CD8-positive, alpha-beta memory T cell (primary cell): ENCODE measurements at places on chromosomes 16 and 17. TPM values are rescaled to one million over a fixed set of nuclear protein-coding genes. Genes with fewer than 3 reads are reported as not detected.

DNA sequence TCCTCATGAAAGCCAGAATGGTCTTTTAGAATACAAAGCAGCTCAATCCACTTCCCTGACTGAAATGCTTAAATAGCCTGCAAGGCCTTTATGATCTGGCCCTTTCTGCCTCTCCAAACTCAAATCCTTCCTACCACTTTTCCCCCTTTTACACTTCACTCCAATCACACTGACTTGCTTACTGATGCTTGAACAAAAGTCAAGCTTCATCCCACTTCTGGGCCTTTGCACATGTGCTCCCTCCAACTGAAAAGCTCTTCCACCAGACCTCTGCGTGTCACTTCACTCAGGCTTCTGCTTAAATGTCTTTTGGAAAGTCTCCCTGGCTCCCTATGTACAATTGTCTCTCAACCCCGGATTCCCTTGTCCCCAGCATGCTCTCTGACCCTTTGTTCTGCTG, 13.3 kb upstream of the TERB1 start:
- no peak for DNase-seq

- DNase-seq = no peak
These were observed 919.1 kb upstream of the EEF2KMT start for GRCh38 chr16:6016530-6017184.

GRCh38 chr16:85170066-85170491, 57.8 kb upstream of the CIBAR2 start:
- DNase-seq = peak; percentile 39

DNA sequence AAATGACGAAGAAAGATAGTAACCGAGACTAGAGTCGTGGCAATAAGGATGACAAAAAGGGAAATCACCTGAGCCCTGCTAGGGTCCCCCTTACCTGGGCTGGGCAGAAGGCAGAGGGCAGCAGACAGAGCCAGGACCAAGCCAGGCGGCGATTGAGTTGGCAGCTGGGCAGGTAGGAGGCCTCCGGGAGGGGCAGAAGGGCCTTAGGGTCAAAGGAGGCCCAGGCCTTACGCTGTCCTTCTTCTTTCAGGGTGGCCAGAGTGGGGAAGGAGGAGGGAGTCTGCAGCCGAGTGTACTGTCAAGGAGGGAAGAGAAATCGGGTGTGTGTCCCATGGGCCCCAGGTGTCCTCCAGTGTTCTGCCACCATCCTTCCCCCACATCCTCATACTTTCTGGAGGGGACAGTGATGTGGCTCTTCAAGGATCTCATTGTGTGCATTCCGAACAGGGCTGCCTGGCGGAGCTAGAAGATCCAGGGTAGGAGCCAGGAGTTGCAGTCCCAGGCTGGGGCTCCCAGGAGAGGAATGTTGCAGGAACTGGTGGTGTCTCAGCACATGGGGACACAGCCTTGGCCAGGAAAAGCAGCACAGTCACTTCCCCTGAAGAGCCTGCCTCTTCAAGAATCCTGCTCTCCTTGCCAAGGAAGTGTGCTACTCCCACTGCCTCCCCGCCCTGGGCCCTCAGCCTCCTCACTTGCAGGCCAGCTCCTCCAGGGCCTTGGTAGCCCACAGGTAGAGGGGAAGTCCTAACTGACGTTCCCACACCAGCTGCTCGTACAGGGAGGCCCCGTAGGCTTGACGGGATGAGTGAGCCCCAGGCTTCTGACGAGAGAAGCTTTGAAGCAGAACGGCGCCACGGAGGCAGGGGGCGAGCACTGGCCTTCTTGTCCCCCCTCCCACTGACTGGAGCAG, 13.2 kb downstream of the CTC1 start:
- DNase-seq = no peak

DNA sequence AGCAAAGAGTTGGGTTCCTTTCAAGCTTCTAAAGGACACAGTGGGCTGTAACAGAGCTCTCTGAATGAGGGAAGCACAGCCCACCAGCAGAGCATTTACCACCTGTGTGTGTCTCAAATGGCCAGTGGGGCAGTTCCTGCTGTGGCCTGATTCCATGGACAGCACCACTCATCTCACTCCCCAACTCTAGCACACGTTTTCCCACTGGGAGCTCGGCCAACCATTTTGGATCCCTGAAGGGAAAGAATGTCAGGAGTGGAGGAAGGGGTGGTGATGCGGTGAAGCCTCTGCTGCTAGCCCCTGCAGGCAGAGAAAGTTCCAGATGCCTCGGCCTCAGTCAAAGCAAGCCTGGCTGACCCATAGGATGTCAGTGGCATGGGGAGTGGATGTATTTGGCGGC, 86.6 kb downstream of the PLXDC1 start:
- no peak for DNase-seq

- DNase-seq = peak; percentile 71
These were observed 563 bp upstream of the ZKSCAN2 start for GRCh38 chr16:25257956-25258860.

- DNase-seq = no peak
These were observed 2.8 kb downstream of the VAT1 start for GRCh38 chr17:43019418-43019817.

DNA sequence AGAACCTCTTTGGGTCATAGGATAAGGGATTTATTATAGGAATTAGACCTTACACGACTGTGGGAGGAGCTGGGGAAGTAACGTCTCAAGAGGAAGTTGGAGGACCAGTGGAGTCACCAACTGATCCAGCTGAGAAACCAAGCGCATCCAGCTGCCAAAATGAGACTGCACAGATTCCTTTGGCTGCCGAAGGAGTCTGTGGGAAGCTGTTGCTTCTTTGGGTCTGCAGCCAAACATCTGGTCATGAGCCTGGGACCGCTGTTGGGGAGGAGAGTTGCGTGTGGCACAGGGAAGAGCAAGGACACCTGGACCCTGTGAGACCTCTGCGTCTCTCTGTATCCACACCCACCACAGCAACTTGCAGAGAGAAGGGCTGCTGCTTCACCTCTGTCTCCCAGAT, 2.4 kb upstream of the NACA2 start:
- no peak for DNase-seq

DNA sequence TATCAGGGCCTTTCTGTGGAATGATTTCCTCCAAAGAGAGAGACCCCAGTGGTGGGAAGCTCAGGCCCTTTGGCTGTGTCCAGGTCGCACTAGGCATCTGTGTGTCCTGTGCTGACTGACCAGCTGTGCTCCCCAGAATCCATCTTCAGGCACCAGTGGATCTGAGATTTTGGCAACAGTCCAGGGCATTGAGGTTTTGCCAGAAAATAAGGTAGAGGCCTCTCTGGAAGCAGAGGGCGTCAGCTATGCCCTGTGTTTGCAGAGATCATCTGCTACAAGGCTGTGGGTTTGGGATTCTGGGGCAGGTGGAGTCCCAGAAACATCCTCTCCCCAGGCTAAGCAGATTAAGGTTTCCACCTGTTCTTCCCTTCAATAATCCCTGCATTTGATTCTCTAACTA, 57.5 kb upstream of the TOB1 start:
- DNase-seq = no peak

DNA sequence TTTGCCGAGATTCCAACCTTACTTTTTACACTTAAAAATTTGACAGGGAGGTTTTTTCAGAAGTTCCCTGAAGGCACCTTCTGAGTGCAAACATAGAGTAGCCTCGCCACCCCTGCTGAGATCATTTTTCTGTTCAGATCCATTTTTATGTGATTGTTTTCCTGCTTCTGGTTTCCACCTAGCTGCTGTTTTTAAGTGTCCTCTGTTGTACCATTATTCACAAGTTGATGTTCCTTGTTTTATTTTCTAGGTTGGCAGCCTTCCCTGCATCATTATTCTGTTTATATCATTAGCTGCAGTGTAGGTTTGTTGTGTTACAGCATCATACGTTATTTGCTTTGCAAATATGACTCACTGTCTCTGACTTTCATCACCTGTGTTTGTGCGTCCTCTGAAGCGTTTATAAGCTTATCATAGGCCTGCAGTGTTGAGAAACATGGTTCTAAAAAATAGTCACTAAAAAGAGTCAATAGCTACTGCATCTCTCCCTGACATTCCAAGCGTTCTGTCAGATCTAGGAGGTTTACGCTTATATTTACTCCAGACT, 116.9 kb upstream of the CLEC3A start:
- no peak for DNase-seq

Gene RPUSD1
- total RNA-seq = 40.2 TPM

Gene MYH11
- total RNA-seq = not detected
